Upper lobe of left lung (tissue), 6 donors: ENCODE measurements at places on chromosomes 2 and 18. TPM values are rescaled to one million over a fixed set of nuclear protein-coding genes. Genes with fewer than 3 reads are reported as not detected.
A peak's percentile ranks its signal among the peaks of the same experiment; 100 is the strongest.

- H3K27ac ChIP-seq: no peak overlapping the region
- DNase-seq: no peak
- no peak overlapping the region for H3K4me3 ChIP-seq
- H3K27me3 ChIP-seq: no peaks in the 10 kb centered on the region
- H3K4me1 ChIP-seq: peaks cover under 1% of the 10 kb centered on the region
- H3K36me3 ChIP-seq: no peaks in the 10 kb centered on the region
Observed at GRCh38 chr2:240631548-240632305, 6.4 kb downstream of the GPR35 start.

Gene ASB18
- not detected for total RNA-seq

DNA sequence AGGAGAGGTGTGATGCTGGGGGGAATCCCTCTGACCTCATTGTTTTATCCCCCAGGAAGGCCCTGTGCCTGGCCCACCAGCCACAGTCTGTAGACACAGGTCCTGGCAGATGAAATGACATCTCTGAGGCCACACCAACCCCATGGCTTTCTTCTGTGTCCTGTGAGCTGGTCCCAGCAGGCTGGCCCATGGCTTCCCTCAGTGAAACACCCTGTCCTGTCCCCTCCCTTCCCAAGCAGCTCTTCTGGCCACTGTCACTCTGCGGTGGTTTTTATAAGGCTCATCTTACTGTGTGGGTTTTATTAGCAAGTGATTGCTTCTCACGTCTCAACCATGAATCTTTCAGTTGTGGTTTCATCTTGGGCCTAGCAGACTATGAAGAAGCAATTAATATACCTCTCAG lies 102.8 kb upstream of the STPG4 start:
- H3K27me3 ChIP-seq: no peaks in the 10 kb centered on the region
- no peak overlapping the region for H3K27ac ChIP-seq
- H3K4me3 ChIP-seq: no peak overlapping the region
- no peaks in the 10 kb centered on the region for H3K36me3 ChIP-seq
- H3K4me1 ChIP-seq: no peaks in the 10 kb centered on the region

- no peaks in the 10 kb centered on the region for H3K27me3 ChIP-seq
- peak within 1 kb of the TSS; percentile 32 for H3K4me3 ChIP-seq
- DNase-seq: peak; percentile 80
- peak within 1 kb of the TSS; percentile 88 for H3K27ac ChIP-seq
- no peaks in the 10 kb centered on the region for H3K36me3 ChIP-seq
- peaks cover 52% of the 10 kb centered on the region for H3K4me1 ChIP-seq
Observed at GRCh38 chr2:233059797-233060500, at the start of gene INPP5D. TSS of gene INPP5D (plus strand) at chr2:233060342. CDS start at chr2:233060479, 137 bp downstream.

DNA sequence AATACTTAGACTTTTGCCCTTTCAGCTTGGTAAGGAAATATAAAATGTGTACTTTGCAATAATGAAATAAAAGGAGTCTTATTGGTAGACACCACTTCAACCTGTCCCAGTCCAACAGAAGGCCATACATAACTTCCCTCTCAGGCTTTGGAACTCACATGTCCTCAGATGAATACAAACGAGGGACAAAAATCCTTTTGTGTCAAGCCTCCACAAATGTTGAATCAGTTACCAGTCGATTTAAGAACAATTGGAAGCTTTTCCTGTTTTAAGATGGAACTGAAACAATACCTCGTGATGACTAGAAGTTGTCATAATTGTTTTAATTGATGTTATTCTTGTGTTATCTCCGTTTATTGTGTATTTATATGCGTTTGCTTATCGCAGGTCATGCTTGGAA lies 385.1 kb upstream of the POU3F3 start:
- no peaks in the 10 kb centered on the region for H3K36me3 ChIP-seq
- no peaks in the 10 kb centered on the region for H3K4me1 ChIP-seq
- H3K27ac ChIP-seq: no peak overlapping the region
- H3K4me3 ChIP-seq: no peak overlapping the region
- no peak for DNase-seq
- H3K27me3 ChIP-seq: no peaks in the 10 kb centered on the region

DNA sequence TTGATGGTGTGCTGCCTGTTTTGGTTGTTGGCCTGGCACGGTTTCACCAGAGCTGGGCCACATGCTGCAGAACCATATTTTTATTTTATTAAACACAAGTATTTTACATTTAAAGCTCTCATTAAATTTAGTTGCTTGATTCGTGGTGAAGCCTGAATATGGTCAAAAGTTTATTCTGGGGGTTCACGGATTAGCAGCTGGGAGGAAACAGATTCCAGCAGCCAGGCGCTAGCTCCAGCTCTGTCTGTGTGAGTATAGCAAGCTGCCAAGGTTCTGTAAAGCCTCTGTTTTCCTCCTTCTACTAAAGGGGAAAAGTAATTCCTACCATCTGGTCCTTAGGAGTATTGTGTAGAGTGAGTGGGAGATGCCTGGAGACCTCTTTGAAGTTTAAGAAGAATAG lies 22.5 kb downstream of the GATA6 start:
- H3K4me1 ChIP-seq: peaks cover 54% of the 10 kb centered on the region
- H3K27ac ChIP-seq: no peak overlapping the region
- no peak for DNase-seq
- no peaks in the 10 kb centered on the region for H3K27me3 ChIP-seq
- H3K36me3 ChIP-seq: no peaks in the 10 kb centered on the region

GRCh38 chr2:197894751-197895274 lies 90.4 kb downstream of the PLCL1 start:
- no peak overlapping the region for H3K4me3 ChIP-seq
- no peaks in the 10 kb centered on the region for H3K27me3 ChIP-seq
- no peak for DNase-seq
- H3K36me3 ChIP-seq: no peaks in the 10 kb centered on the region
- no peak overlapping the region for H3K27ac ChIP-seq

- no peak overlapping the region for H3K27ac ChIP-seq
- H3K36me3 ChIP-seq: no peaks in the 10 kb centered on the region
- DNase-seq: no peak
- H3K27me3 ChIP-seq: no peaks in the 10 kb centered on the region
- H3K4me3 ChIP-seq: no peak overlapping the region
Observed at GRCh38 chr18:42901161-42901560, 214.3 kb downstream of the RIT2 start.

Gene CFAP53
- 13.6 TPM for total RNA-seq

Gene CRYGD
- not detected for total RNA-seq

DNA sequence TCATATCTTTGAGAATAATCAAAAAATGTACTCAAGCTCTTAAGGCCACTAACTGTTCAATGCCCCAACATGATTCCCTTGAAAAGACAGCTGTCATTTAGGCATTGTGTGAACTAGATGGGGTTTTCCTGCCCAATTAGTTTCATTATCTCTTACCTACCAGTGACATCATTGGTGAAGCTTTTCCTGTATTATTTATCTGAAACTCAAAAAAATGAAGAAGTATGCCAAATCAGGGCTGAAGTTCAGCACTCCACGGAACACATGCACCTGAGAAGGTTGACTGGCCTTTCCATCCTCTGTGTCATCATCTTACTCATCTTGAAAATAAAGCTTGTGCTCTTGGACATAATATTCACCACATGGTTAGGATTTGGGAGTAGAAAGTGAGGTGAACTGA lies 126.4 kb downstream of the TXNL1 start:
- H3K36me3 ChIP-seq: no peaks in the 10 kb centered on the region
- H3K4me1 ChIP-seq: no peaks in the 10 kb centered on the region
- no peak overlapping the region for H3K4me3 ChIP-seq
- DNase-seq: no peak

- H3K27ac ChIP-seq: no peak overlapping the region
- DNase-seq: no peak
- H3K36me3 ChIP-seq: no peaks in the 10 kb centered on the region
- H3K4me1 ChIP-seq: no peaks in the 10 kb centered on the region
- H3K27me3 ChIP-seq: no peaks in the 10 kb centered on the region
Observed at GRCh38 chr18:57846258-57846657, 43.1 kb upstream of the ATP8B1 start.

DNA sequence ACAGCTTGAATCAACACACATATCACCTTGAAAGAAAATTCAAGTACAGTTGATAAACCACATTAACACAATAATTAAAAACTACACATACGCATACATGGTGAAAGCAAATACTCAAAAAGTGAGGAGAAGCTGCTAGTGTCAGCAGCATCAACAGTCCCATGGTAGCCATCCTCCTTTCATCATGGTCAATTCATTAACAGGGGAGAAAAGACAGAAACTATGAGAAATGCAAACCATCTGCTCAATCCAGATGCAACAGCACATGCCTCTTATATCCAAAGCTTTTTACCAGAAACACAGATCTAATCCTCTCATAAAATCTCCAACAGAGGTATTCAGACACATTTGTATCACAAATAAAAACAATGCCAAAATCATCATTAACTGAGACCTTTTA lies 81.9 kb upstream of the CHRNA1 start:
- no peaks in the 10 kb centered on the region for H3K27me3 ChIP-seq
- H3K4me3 ChIP-seq: no peak overlapping the region
- H3K4me1 ChIP-seq: no peaks in the 10 kb centered on the region

GRCh38 chr2:139876964-139877363 lies 1096.8 kb upstream of the NXPH2 start:
- H3K4me1 ChIP-seq: no peaks in the 10 kb centered on the region
- H3K36me3 ChIP-seq: no peaks in the 10 kb centered on the region
- H3K4me3 ChIP-seq: no peak overlapping the region
- no peaks in the 10 kb centered on the region for H3K27me3 ChIP-seq
- no peak overlapping the region for H3K27ac ChIP-seq
- no peak for DNase-seq

Gene ARHGEF4
- 21.2 TPM for total RNA-seq

Gene DSC3
- 0.30 TPM for total RNA-seq

DNA sequence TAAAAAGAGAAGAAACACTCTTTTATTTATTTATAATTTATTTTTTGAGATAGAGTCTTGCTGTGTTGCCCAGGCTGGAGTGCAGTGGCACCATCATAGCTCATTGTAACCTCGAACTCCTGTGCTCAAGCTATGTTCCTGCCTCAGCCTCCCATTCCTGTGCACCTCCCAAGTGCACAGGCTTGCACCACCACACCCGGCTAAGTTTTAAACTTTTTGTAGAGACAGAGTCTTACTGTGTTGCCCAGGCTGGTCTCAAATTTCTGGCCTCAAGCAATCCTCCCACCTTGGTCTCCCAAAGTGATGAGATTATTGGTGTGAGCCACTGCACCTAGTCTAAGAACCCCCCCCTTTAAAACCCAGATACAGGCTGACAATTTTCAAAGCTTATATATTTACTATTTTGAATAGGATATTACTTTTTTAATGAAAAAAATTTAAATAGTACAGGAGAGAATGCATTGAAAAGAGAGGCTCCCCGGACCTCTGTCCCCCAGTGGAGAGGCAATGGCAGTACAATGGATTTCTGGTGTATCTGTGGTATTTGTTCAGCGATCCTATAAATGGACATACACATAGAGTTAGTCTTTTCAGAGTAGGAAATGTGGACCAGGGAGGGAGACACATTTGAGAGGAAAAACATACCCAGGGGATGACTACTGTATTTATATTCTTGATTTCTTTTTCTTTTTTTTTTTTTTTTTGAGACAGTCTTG lies 48.1 kb upstream of the CNOT11 start:
- H3K27ac ChIP-seq: no peak overlapping the region
- no peaks in the 10 kb centered on the region for H3K36me3 ChIP-seq
- no peak for DNase-seq
- H3K4me1 ChIP-seq: peaks cover 4% of the 10 kb centered on the region

DNA sequence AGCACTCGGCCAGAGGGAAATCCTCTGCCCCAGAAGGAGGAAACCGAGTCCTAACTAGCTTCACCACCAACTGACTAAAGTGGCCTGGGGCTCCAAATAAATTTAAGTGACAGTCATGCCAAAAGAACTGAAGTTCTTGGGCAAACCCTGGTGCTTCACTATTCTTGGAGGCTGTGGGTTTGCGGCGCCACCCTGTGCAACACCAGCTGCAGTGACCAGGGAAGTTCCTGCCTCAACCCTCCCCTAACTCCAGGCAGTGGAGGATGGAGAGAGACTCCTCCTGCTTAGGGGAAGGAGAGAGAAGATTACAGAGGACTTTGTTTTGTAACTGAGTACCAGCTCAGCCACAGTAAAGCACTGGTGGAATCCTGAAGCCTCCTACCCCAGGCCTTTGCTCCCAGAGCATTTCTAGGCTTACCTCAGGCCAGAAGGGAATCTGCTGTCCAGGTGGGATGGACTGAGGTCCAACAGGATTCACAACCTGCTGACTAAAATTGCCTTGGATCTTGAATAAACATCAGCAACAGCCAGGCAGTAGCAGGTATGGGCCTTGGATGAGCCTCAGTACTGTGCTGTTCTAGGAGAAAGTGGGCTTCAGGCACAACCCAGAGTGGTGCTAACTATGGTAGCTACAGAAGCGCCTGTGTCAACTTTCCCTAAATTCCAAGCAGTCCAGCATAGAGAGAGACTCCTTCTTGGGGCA lies 29.4 kb upstream of the BMP10 start:
- DNase-seq: no peak
- H3K36me3 ChIP-seq: no peaks in the 10 kb centered on the region
- no peak overlapping the region for H3K4me3 ChIP-seq
- no peaks in the 10 kb centered on the region for H3K27me3 ChIP-seq
- no peak overlapping the region for H3K27ac ChIP-seq

GRCh38 chr2:137802038-137802437 lies 162.2 kb upstream of the HNMT start:
- H3K36me3 ChIP-seq: no peaks in the 10 kb centered on the region
- H3K4me1 ChIP-seq: no peaks in the 10 kb centered on the region
- no peak overlapping the region for H3K4me3 ChIP-seq
- no peaks in the 10 kb centered on the region for H3K27me3 ChIP-seq
- no peak overlapping the region for H3K27ac ChIP-seq

Gene SRD5A2
- 0.09 TPM for total RNA-seq

Gene LHCGR
- total RNA-seq: not detected

GRCh38 chr18:48814490-48815178 lies 136.1 kb downstream of the SMAD7 start:
- DNase-seq: no peak
- H3K27me3 ChIP-seq: no peaks in the 10 kb centered on the region
- no peaks in the 10 kb centered on the region for H3K36me3 ChIP-seq

GRCh38 chr2:64594226-64594989 lies 59.3 kb downstream of the SERTAD2 start:
- peaks cover under 1% of the 10 kb centered on the region for H3K4me1 ChIP-seq
- DNase-seq: no peak
- no peaks in the 10 kb centered on the region for H3K27me3 ChIP-seq
- no peak overlapping the region for H3K27ac ChIP-seq

DNA sequence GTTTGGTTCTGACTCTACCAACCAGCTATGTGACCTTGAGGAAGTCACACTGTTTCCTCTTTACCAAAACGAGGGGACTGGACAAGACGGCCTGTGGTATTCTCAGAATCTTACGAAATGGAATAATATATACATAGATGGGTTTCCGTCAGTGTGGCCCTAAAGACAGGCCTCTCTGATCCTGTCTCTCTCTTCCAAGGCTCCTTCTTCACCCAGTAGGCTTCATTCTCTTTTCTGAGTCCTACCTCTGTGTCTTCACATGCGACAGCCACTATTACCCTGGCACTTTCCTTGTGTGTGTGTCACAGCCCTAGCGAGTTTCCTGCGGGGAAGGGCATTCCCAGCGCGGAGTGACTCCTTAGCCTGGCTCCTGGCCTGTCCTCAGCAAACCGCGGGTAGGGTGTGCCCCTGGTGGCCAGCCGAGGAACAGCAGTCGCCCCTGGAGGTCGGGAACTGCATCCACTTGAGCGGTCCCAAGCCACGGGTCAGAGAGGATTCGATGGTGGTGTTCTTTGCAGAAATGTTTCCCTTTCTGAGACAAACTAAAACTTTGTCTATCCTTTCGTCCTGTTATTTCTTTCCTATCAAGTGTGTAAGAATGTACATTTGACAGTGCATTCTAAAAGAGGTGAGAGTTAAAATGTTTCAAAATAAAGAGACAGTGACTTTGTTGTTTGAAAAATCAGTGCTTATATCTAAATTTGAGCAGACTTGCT lies 63.3 kb downstream of the RAB31 start:
- H3K27me3 ChIP-seq: no peaks in the 10 kb centered on the region
- H3K27ac ChIP-seq: peak overlapping the region; percentile 66
- no peaks in the 10 kb centered on the region for H3K36me3 ChIP-seq
- H3K4me3 ChIP-seq: no peak overlapping the region
- H3K4me1 ChIP-seq: peaks cover 10% of the 10 kb centered on the region
